ENCODE measurements at places on chromosomes 11 and 22. TPM values are rescaled to one million over a fixed set of nuclear protein-coding genes. Genes with fewer than 3 reads are reported as not detected.
A peak's percentile ranks its signal among the peaks of the same experiment; 100 is the strongest.

DNA sequence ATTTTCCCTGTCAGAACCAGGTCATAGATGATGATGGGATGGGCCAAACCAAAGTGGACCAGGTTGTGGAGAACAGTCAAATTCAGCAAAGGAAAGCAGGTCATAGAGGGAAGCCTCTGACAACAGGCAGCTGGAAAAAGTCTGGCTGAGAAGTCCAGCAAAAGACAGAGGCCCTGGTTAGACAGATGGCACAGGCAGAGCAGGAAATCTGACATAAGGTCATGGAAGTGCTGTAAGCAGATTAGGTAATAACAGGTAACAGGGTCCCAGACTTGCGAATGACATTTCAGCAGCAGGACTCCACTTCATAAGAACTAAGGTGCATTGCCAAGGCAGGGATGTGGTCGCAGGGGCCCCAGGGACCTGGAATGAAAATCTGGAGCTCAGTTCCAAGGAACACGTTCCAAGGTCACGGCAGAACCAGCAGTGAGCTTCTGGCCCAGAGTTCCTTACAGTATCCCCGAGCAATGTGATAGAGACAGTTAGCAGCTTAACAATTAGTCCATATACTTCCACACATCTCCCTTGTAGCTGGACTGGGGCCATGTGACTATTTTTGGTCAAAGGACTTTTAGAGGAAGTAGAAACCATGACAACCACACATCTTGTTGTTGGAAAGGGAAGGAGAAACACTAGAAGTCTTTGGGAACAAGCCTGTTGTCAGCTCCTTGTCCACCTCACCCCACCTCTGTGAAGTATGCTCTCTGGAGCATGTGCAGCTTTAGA lies 75.4 kb downstream of the ME3 start:
- no peaks in the 10 kb centered on the region for H3K27me3 ChIP-seq
- DNase-seq, result no peak
- no peak overlapping the region for H3K27ac ChIP-seq

BUD13 gene
- polyA plus RNA-seq, result 15.5 TPM

CNTF gene
- polyA plus RNA-seq, result 1.4 TPM

DNA sequence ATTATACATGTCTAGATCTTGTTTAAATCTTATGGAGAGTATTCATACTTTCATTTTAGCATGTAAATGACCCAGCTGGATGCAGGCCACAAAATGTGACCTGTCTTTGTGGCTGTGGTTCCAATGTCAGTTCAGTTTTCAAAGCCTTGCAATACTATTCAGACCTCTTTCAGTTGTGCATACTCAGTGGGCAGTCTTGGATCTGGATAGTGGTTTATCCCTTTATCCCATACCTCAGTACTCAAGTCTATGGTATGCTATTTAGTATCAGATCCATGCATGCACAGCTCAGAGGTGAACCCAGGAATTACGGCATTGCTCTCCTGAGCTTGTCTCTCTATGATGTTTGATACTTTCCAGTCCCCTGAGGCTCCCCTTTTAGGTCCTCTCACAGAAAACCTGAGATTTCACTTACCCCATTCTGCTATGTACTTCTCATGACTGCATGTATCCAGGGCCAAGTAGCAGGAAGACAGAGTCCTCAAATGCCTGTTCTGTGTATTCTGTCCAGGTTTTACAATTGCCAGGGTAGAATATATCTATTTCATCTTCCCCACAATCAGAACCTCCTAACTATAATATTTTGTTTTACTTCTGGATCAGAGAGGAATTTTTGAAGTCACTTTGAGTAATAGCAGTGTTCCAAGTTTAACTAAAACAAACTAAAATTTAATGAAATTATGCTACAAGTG lies 6.9 kb upstream of the P4HA3 start:
- no peak for DNase-seq
- no peaks in the 10 kb centered on the region for H3K4me1 ChIP-seq
- no peak overlapping the region for H3K4me3 ChIP-seq
- H3K27me3 ChIP-seq, result no peaks in the 10 kb centered on the region
- no peaks in the 10 kb centered on the region for H3K36me3 ChIP-seq
- H3K27ac ChIP-seq, result peak overlapping the region; percentile 99

Data from SK-N-SH (cell line).